SK-N-SH (cell line): ENCODE measurements at places on chromosomes 11 and 22.

- H3K27ac ChIP-seq = no peak overlapping the region
- no peaks in the 10 kb centered on the region for H3K4me1 ChIP-seq
- no peak overlapping the region for H3K4me3 ChIP-seq
- no peaks in the 10 kb centered on the region for H3K27me3 ChIP-seq
- H3K36me3 ChIP-seq = no peaks in the 10 kb centered on the region
Measured at GRCh38 chr11:70778883-70779282, 380.6 kb downstream of the CTTN start.

DNA sequence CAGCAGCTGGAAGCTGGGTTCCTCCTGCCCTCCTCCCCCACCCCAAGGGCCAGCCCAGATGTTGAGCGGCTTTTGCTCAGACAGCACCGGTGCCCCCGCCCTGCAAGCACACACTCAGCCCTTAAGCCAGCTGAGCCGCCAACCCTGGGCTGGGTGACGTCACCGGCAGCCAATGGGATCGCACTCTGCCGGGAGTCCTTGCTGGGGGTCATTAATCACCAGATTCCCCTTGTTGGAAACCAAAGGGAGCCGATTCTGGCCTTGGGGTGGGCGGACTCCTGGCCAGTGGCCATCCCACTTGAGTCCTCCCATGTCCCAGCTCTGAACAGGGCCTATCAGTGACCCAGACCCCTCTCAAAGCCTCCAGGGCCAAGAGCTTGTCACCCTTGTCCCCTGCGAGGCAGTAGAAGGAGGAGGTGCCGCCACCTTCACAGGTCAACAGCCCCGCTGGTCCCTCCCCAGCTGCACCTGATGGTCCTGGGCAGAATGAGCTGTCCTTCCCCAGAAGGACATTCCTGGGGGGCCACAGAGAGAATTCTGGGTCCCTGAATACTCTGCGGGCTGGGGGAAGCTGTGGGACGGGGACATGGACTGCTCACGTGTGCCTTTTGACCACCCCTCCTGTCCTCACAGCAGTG lies 7.4 kb downstream of the DUSP8 start:
- H3K27me3 ChIP-seq = no peaks in the 10 kb centered on the region
- H3K4me3 ChIP-seq = no peak overlapping the region
- no peaks in the 10 kb centered on the region for H3K36me3 ChIP-seq
- H3K27ac ChIP-seq = no peak overlapping the region
- peak; percentile 88 for DNase-seq

- H3K27ac ChIP-seq = no peak overlapping the region
- DNase-seq = no peak
- no peak overlapping the region for H3K4me3 ChIP-seq
- H3K27me3 ChIP-seq = no peaks in the 10 kb centered on the region
- H3K4me1 ChIP-seq = no peaks in the 10 kb centered on the region; the same call in 1 of the 2 replicates
Measured at GRCh38 chr11:114191893-114192292, 104.3 kb upstream of the NNMT start.

DNA sequence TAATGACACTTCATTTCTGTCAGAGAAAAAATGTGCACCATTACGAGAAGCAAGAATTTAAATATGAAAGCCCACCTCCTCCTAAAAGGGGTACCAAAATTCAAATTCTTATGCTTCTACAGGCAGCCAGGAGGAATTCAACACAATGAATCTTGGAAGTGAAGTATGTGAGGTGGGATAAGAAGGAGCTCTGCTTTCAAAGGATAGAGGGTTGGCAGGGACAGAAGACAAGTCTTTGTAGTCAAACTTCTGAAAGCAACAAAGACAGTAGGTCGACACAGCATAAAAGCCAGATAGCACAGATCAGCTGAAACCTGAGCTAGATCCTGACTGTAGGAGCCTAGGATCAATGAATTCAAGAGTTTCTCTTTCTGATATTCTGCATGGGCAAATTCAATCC lies 17.4 kb downstream of the NARS2 start:
- H3K4me1 ChIP-seq = peaks cover 20% of the 10 kb centered on the region; the same call in 1 of the 2 replicates
- DNase-seq = no peak
- peaks cover 25% of the 10 kb centered on the region for H3K36me3 ChIP-seq
- no peak overlapping the region for H3K4me3 ChIP-seq
- H3K27me3 ChIP-seq = no peaks in the 10 kb centered on the region

- H3K27ac ChIP-seq = no peak overlapping the region
- H3K4me1 ChIP-seq = no peaks in the 10 kb centered on the region
- no peaks in the 10 kb centered on the region for H3K36me3 ChIP-seq
- no peaks in the 10 kb centered on the region for H3K27me3 ChIP-seq
- DNase-seq = no peak
Measured at GRCh38 chr11:7501894-7502293, 11.9 kb upstream of the PPFIBP2 start.

DNA sequence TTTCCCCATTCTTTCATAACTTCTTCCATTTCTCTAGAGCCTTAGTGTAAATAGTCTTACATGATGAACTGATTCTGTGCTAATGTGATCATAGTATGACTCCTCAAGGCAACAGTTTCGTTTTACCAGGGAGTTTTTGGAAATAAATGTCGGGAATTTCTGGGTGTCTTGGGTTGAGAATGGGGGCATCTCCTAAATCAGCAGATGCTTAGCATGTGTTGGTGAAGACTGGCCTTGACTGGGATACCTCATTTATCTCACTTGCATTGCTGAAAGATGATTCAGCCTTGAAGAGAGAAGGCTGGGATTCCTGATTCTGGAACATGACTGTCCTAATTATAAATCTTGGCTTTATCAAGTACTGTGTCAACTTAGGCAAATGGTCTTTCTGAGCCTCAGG lies 115.7 kb upstream of the C11orf87 start:
- DNase-seq = no peak
- H3K36me3 ChIP-seq = no peaks in the 10 kb centered on the region
- H3K27ac ChIP-seq = no peak overlapping the region
- no peak overlapping the region for H3K4me3 ChIP-seq

DNA sequence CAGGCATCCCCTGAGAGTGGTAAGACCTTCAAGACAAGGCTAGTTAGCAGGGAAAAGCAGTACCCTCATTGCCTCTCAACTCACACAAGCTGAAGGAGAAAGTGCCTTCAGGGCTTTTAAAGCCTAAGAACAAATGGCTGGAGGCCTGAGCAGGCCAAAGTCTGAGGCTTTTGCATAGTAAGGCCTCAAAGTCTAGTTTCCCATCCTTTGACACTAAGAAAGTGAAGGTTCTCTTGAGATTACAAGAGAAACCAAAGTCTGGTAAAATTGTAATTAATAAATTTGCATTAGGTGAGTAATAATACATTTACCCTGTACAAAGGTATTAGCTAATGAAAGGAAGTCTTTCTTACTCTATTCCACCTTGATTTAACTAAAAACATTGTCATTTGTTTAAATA lies 47.0 kb upstream of the CCDC89 start:
- no peaks in the 10 kb centered on the region for H3K27me3 ChIP-seq
- H3K36me3 ChIP-seq = peaks cover 8% of the 10 kb centered on the region; the same call in 1 of the 2 replicates
- H3K27ac ChIP-seq = no peak overlapping the region
- no peaks in the 10 kb centered on the region for H3K4me1 ChIP-seq

DNA sequence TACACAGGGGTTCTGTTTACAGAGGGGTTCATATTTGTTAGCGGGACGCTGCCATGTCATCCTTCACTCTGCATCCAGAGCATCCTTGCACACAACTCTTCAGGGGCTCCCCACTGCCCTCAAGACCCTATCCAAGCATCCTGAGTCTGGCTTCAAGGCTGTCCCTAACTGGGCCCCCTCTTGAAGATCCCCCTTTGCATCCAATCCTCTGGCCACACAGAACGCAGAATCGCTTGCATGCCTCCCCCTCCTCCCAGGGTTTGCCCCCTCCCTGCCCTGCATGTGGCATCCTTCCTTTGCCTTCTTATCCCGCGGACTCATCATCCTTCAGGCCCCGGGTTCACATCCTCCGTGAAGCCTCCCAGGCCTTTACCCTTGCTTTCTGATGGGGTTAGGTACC lies 18.6 kb downstream of the C1QTNF6 start:
- no peak overlapping the region for H3K4me3 ChIP-seq
- no peaks in the 10 kb centered on the region for H3K36me3 ChIP-seq
- peaks cover 17% of the 10 kb centered on the region; the same call in 1 of the 2 replicates for H3K4me1 ChIP-seq
- no peaks in the 10 kb centered on the region for H3K27me3 ChIP-seq
- DNase-seq = no peak
- H3K27ac ChIP-seq = no peak overlapping the region

- no peaks in the 10 kb centered on the region for H3K36me3 ChIP-seq
- peaks cover 4% of the 10 kb centered on the region for H3K4me1 ChIP-seq
- no peaks in the 10 kb centered on the region for H3K27me3 ChIP-seq
- DNase-seq = no peak
Measured at GRCh38 chr11:95322539-95322938, 91.5 kb upstream of the SESN3 start.

DNA sequence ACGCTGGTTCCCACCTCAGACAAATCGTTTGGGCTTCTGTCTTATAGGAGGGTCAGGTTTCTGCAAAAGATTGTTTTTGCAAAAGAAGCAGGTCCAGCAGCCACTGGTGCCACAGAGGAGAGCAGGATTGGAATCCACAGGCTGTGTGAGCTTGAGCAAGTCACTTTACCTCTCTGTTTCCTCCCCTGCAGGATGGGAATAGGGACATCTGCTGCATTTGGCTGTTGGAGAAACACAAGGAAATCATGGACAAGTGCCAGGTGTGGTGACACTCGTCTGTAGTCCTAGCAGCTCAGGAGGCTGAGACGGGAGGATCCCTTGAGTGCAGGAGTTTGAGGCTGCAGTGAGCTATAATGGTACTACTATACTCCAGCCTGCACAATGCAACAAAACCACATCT lies 422.6 kb downstream of the MN1 start:
- H3K27me3 ChIP-seq = peaks cover 62% of the 10 kb centered on the region
- H3K4me1 ChIP-seq = peaks cover 11% of the 10 kb centered on the region
- H3K36me3 ChIP-seq = no peaks in the 10 kb centered on the region
- no peak overlapping the region for H3K27ac ChIP-seq
- no peak for DNase-seq

DNA sequence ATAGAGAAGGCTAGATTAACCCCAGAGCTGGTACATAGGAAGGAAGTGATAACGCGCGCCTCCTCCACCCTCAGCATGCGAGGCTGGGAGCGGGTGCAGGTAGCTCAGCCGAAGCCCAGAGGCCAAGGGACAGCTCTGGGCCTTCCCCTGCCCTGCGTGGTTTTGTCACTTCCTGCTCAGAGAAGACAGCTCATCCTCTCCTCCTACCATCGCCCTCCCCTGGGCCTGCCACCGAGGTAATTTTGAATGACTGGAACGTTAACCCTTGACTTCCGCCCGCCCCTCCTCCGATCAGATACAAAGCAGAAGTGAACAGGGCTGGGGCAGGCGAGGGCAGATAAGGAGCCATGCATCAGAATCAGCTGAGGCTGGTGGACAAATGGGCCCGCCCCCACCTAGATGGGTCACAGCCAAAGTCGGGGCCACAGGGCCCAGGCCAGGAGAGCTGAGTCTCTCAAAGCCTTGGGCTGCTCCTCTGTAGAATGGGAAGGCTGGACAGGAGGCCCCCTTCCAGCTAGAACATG lies 1.6 kb downstream of the RAC2 start:
- H3K4me1 ChIP-seq = peaks cover 7% of the 10 kb centered on the region
- peak; percentile 60 for DNase-seq
- no peaks in the 10 kb centered on the region for H3K27me3 ChIP-seq
- H3K4me3 ChIP-seq = no peak overlapping the region
- no peaks in the 10 kb centered on the region for H3K36me3 ChIP-seq
